ENCODE measurements at places on chromosomes 6 and 20. TPM values are rescaled to one million over a fixed set of nuclear protein-coding genes. Genes with fewer than 3 reads are reported as not detected.

DNA sequence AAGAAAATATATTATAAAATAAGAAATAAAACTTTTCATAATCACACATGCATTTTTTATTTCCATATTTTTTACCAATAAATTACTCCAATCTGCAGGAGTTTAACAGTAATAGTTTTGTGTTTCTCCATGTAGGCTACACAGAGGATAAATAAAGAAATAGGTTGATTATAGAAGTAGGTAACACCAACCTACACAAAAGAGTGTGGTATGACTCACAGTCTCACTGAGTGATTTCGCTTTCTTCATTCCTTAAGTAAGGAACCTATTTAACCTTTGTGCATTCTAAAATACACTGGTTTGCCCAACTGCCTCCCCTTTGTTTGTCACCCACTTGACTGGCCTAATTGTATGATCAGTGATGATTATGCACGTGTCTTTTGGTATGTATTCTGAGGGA is 244.2 kb upstream of the RIMS1 start:
- DNase-seq, result no peak

- DNase-seq, result no peak
Observed at GRCh38 chr6:19643713-19644112, 193.5 kb upstream of the ID4 start.

Gene STK4
- total RNA-seq, result 29.2 TPM

DNA sequence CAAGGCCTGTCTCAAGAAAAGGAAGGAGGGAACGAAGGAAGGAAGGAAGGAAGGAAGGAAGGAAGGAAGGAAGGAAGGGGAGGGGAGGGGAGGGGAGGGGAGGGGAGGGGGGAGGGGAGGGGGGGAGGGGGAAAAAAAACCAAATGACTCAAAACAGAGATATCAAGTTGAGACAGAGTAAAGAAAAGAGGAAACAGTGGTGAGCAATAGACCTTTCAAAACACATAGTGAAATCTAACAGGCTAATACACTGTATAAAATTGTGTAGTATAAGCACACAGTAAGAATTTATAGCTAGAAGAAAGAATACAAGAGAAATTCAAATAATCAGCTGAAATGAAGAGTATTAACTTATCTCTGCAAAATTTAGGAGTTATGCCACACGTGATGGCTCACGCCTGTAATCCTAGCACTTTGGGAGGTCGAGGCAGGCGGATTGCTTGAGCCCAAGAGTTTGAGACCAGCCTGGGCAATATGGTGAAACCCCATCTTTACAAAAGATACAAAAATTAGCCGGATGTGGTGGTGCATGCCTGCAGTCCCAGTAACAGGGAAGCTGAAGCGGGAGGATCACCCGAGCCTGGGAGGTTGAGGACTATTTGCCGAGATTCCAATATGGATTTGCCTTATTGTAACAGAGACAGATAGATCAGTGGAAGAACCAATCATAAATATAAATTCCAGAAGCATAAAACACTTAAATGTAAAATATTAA is 123.2 kb downstream of the PRND start:
- no peak for DNase-seq

DNA sequence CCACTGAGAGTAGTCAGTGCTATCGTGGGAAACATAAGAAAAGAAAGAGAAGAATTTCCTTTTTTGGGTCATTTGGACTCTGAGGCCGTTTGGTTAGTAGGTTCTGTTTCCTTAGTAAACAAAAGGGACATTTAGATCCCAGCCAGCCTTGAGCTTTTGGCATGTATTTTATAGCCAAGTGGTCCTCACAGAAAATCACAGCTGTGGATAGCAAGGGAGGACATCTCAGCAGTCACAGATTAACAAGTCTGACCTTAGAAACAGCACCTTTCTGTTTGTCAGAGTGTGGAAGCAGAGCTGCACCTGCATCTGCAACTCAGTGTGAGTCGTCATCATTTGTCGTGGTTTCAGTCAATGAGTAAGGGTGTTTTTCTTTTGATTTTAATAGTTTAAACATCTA is 40.5 kb downstream of the FAM120B start:
- DNase-seq, result no peak

- no peak for DNase-seq
Observed at GRCh38 chr6:83868639-83869038, 9.2 kb downstream of the CYB5R4 start.

Gene MRAP2
- 10.8 TPM for total RNA-seq

- DNase-seq, result no peak
Observed at GRCh38 chr20:62704341-62704948, 4.2 kb upstream of the NTSR1 start.

Gene LYRM2
- total RNA-seq, result 20.2 TPM

Gene BACH2
- 22.3 TPM for total RNA-seq

Gene MOCS3
- total RNA-seq, result 5.2 TPM

DNA sequence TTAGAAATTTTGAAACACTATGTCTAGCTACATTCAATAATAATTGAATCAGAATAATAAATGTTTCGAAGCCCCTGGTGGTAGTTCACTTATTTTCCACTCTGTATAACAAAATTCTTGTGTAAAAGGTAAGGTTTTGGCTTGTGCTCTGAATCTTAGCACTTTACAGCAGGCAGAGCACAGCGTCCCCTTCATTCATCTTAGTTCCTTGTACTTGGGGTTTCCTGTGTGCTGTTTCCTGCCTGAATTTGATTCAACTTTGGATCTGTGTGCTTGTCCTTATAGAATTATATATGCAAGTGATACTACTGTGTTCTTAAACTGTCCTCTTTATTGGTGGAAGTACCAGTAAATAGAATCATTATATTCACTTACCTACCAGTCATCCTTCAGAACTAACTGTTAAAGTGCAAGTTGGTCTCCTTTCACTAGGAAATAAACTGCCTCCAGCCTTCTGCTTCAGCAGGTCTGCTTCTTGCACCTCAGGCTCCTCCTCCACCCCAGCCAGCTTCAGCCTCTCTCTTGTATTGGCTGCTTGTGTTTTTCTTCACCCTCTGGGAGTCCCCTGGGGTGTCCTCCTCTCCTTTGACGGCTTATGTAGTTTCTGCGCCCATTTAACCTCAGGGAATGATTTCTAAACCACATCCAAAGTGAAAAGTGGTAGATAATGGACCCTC is 28.8 kb upstream of the TULP4 start:
- DNase-seq, result peak; percentile 79

DNA sequence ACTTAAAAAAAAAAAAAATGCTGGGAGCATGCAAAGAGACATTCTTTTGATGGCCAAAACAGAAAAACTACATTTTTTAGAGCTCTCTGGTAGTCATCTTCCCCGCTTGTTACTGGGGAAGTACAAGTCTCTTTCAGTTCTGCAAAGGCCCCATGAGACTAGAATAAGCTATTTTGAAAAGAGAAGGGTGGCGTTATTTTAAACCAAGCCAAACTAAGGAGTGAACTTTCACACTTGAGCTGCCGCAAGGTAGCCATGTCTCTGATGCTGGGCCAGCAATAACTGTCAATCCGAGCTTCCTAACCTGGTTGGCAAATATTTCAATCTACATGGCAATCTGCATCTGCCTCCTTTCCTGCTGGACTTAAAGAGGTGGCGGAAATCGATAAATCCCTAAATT is 96.7 kb downstream of the L3MBTL3 start:
- no peak for DNase-seq

DNA sequence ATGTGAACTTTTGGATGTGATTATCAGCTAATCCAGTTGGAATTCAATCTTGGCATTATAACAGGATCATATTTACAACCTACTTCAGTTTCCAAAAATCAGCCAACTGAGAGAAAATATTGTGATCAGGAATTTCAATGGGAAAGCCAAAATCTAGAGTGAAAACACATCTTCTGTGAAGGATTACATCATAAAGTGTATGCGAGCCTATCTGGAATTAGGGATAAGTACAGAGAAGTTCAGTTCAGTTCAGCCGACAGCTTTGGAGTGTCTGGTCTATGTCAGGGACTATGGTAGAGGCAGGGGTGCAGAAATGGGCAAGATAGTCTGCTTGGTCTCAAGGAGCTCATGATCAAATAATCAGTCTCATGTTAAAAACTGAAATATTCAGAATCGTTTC is 12.3 kb upstream of the PRIM2 start:
- no peak for DNase-seq

GRCh38 chr6:158630938-158631616 is 13.5 kb downstream of the DYNLT1 start:
- peak; percentile 39 for DNase-seq

Gene OR2H2
- not detected for total RNA-seq
